SJSA1 (cell line): ENCODE measurements at places on chromosomes 7 and 10. TPM values are rescaled to one million over a fixed set of nuclear protein-coding genes. Genes with fewer than 3 reads are reported as not detected.

GRCh38 chr10:98295401-98295811 lies 27.4 kb upstream of the LOXL4 start:
- no peaks in the 10 kb centered on the region for H3K4me1 ChIP-seq
- H3K36me3 ChIP-seq = no peaks in the 10 kb centered on the region
- H3K27ac ChIP-seq = no peak overlapping the region
- H3K4me3 ChIP-seq = no peak overlapping the region
- no peaks in the 10 kb centered on the region for H3K27me3 ChIP-seq

DNA sequence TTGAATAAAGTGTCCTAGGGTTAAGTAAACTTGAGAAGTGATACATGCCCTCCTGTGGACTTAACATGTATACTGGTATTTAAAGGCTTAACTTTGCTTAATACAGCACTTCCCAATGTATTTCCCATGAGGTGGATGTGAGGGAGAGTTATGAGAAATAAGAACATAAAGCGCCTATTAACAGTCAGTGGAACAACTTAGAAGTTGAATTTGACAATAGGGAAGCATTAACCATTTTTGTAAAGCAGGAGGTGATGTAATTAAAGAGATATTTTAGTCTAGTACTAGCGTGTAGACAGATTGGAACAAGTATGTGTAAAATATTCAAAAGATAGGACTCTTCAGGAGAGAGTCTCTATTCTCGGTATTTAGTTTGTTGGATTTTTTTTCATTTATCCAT lies 322.4 kb downstream of the GPR158 start:
- H3K36me3 ChIP-seq = no peaks in the 10 kb centered on the region
- no peak overlapping the region for H3K4me3 ChIP-seq
- peaks cover 13% of the 10 kb centered on the region for H3K4me1 ChIP-seq
- no peak for DNase-seq

GRCh38 chr7:40354711-40355110 lies 219.9 kb downstream of the SUGCT start:
- no peaks in the 10 kb centered on the region for H3K27me3 ChIP-seq
- H3K4me3 ChIP-seq = no peak overlapping the region
- no peak for DNase-seq
- no peak overlapping the region for H3K27ac ChIP-seq

DNA sequence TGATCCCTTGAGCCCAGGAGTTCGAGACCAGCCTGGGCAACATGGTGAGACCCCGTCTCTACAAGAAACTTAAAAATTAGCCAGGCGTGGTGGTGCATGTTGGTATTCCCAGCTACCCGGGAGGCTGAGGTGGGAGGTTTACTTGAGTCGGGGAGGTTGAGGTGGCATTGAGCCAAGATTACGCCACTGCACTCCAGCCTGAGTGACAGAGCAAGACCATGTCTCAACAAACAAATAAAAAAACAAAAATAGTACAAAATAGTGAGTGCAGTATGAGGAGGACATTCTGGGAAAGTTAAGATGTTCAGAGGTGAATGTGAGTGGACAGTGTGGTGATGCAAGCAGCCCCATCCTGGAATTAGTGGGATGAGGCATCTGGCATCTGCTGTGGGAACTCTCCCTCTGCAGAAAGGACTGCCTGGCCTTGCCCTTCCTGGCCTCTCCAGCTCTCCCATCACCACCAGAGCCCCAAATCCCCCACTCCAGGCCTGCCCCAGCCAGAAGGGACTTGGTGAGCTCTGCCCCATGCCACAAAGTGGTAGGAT lies 96.6 kb upstream of the PARD3 start:
- H3K27me3 ChIP-seq = no peaks in the 10 kb centered on the region
- no peaks in the 10 kb centered on the region for H3K36me3 ChIP-seq
- H3K27ac ChIP-seq = no peak overlapping the region
- DNase-seq = no peak
- peaks cover 5% of the 10 kb centered on the region for H3K4me1 ChIP-seq

GRCh38 chr7:151954866-151955820 lies 1.1 kb upstream of the GALNTL5 start:
- no peak overlapping the region for H3K27ac ChIP-seq
- H3K4me1 ChIP-seq = no peaks in the 10 kb centered on the region
- H3K27me3 ChIP-seq = no peaks in the 10 kb centered on the region; the same call in 1 of the 2 replicates
- DNase-seq = no peak

- peaks cover 28% of the 10 kb centered on the region for H3K4me1 ChIP-seq
- H3K27me3 ChIP-seq = no peaks in the 10 kb centered on the region
- H3K27ac ChIP-seq = no peak overlapping the region
- no peak for DNase-seq
- peaks cover 18% of the 10 kb centered on the region for H3K36me3 ChIP-seq
- no peak overlapping the region for H3K4me3 ChIP-seq
These were observed 23.2 kb downstream of the STMP1 start for GRCh38 chr7:135685306-135686084.

- H3K27me3 ChIP-seq = no peaks in the 10 kb centered on the region
- no peak overlapping the region for H3K4me3 ChIP-seq
- no peak overlapping the region for H3K27ac ChIP-seq
- H3K4me1 ChIP-seq = peaks cover 6% of the 10 kb centered on the region
- no peak for DNase-seq
These were observed 20.4 kb downstream of the PWWP2B start for GRCh38 chr10:132417257-132417910.

DNA sequence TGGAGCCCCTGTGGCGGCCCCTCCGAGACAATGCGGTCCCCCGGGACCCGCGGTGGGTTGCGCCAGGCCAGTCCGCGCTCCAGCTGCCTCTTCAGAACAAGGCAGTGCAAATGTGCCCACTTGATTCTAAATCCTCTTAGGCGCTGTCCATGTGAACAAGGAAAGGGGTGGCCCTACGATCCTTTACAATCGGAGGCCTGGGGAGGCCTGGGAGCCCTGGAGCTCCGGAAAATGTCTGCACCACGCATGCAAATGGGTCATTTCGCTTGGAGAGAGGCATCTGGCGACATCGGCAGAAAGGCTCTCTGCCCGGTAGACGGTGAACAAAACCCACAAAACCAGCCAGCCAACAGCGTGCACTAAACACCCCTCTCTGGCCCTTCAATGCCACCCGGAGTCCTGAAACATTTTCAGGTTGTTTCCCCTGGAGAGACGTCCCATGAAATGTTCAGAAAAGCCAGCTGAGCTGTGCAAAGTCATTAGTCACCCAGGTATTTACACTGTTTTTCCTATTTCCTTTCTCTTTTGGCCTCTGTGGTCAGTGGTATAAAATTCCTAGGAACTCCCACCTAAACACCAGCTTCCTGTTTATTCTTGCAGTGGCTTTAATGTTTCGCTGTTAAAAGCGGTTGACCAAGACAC lies 102.8 kb upstream of the ZNF438 start:
- H3K4me1 ChIP-seq = peaks cover 45% of the 10 kb centered on the region
- H3K36me3 ChIP-seq = no peaks in the 10 kb centered on the region
- H3K27me3 ChIP-seq = no peaks in the 10 kb centered on the region
- H3K4me3 ChIP-seq = peak overlapping the region; percentile 40
- peak overlapping the region; percentile 96 for H3K27ac ChIP-seq

- DNase-seq = no peak
- H3K4me3 ChIP-seq = no peak overlapping the region
- H3K36me3 ChIP-seq = no peaks in the 10 kb centered on the region
- no peak overlapping the region for H3K27ac ChIP-seq
- no peaks in the 10 kb centered on the region; the same call in 1 of the 2 replicates for H3K4me1 ChIP-seq
These were observed 112.5 kb downstream of the SEMA3A start for GRCh38 chr7:84081973-84082522.

DNA sequence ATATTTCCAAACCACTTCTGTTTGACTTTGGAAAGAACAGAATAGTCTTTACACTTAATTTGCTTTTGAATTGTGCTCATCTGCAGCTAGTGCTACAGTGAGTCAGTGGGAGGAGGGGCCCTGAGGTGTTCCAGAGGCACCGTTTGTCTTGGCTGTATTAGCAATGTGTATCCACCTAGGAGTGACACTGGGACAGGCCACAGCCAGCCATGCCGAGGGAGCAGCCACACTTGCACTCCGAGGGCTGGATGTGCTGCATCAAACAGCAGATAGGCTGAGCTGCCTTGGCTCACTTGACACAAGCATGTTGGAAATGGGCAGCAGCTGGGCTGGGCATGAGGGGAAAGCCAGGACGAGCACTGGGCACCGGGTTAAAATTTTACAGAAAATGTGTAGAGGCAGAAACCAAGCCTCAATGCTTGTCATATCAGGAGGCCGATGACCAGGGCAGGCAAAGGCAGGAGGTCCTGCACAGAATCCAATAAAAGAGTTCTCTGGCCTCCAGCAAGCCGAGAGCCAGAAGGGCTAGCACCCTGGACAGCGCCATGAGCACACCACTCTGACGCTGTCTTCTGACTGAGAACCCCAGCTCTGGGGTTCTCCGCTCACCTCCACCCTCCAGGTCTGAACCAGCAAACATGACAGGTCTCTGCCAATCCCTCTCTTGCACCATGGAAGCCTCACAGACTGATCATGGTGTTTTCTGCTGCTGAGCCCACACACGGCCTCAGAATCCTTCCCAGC lies 163.3 kb downstream of the GRID1 start:
- H3K4me3 ChIP-seq = no peak overlapping the region
- H3K27me3 ChIP-seq = no peaks in the 10 kb centered on the region
- DNase-seq = no peak
- no peaks in the 10 kb centered on the region for H3K36me3 ChIP-seq
- H3K27ac ChIP-seq = no peak overlapping the region
- no peaks in the 10 kb centered on the region for H3K4me1 ChIP-seq

DNA sequence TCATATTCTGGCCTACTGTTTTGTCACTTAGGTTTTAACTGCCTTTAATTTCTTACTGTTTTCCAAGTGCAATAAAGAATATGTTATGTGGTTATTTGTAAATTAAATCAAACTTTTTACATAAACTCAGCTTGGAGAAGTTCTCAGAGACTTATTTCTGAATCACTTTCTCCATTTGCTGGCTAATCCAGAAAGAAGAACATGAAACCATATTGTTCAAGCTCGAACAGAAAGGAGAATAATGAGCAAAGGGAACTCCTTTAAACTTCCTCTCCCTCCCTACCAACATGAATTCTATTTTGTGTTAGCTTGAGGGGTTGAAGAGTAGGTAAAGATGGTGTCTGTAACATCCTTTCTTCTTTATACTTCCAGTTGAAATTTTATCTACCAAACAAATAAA lies 52.3 kb downstream of the SHTN1 start:
- no peak overlapping the region for H3K4me3 ChIP-seq
- DNase-seq = no peak
- peaks cover 10% of the 10 kb centered on the region for H3K4me1 ChIP-seq
- no peak overlapping the region for H3K27ac ChIP-seq
- H3K27me3 ChIP-seq = no peaks in the 10 kb centered on the region
- H3K36me3 ChIP-seq = peaks cover 21% of the 10 kb centered on the region

DNA sequence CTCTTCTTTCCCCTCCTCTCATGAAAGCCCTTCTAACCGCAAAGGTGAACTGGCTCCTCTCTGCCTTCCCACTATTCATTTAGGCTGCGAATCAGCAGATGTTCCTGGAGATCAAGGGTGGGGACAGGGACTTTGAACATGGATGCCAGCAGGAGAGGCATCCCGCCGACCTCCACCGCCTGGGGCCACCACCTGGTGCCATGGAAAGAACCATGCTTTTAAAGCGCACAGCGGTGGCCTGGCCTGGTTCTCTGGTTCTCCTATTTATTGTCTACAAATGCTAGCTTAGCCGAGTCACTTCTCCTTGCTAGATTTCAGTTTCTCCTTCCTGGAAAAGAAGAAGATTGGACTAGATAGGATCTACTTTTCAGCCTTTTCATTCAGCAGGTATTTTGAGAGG lies 43.2 kb upstream of the KCNMA1 start:
- H3K4me1 ChIP-seq = no peaks in the 10 kb centered on the region
- H3K27ac ChIP-seq = no peak overlapping the region
- H3K36me3 ChIP-seq = no peaks in the 10 kb centered on the region
- no peak overlapping the region for H3K4me3 ChIP-seq
- H3K27me3 ChIP-seq = no peaks in the 10 kb centered on the region; the same call in none of the 2 replicates

DNA sequence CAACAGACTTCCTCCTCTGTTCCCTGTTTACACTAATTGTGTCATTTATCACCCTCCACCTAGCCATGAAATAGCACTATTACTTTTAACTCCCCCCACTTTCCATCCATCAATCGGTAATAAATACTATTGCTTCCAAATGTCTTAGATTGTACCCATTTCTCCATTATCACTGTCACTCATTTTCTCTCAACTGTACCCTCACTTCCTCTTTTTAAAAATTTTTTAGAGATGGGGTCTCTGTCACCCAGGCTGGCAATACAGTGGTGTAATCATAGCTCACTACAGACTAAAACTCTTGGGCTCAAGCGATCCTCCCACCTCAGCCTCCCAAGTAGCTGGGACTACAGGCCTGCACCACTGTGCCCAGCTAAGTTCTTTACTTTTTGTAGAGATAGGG lies 123.5 kb upstream of the EGR2 start:
- no peak overlapping the region for H3K27ac ChIP-seq
- H3K4me3 ChIP-seq = no peak overlapping the region
- DNase-seq = no peak
- H3K4me1 ChIP-seq = no peaks in the 10 kb centered on the region

DNA sequence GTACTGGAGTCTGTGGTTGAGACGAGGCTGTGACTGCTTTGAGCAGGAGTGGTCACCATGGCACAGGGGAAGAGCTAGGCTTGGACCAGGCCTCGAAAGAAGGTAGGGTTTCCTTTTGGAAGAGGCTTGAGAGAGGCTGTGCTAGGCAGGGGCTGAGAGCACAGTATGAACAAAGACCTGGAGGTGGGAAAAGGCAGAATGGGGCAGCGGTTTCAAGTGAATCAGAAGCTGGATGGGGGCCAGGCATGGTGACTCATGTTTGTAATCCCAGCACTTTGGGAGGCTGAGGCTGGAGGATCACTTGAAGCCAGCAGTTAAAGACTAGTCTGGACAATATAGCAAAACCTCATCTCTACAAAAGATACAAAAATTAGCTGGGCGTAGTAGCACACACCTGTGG lies 65.9 kb downstream of the CLIP2 start:
- H3K27me3 ChIP-seq = no peaks in the 10 kb centered on the region
- H3K27ac ChIP-seq = peak overlapping the region; percentile 27; the same call in 1 of the 2 replicates
- DNase-seq = peak; percentile 89
- H3K4me1 ChIP-seq = peaks cover 8% of the 10 kb centered on the region

DNA sequence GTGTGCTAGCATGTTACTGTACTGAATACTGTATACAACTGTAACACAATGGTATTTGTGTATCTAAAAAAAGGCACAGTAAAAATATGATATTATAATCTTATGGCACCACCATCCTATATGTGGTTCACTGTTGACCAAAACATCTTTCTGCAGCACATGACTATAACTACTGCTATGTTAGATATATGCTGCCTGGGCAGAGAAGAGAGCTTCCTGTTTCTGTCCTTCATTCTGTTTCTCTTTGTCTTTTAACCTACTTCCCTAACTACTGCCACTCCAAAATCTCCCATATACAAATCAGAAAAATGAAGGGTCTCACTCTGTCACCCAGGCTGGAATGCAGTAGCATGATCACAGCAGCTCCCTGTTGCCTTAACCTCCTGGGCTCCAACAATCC lies 8.8 kb upstream of the FGL2 start:
- no peak overlapping the region for H3K27ac ChIP-seq
- no peak overlapping the region for H3K4me3 ChIP-seq
- H3K4me1 ChIP-seq = no peaks in the 10 kb centered on the region
- DNase-seq = no peak
- H3K36me3 ChIP-seq = no peaks in the 10 kb centered on the region
- H3K27me3 ChIP-seq = no peaks in the 10 kb centered on the region

Gene KNDC1
- 0.11 TPM in 1 of 2 replicates, not detected in the other for total RNA-seq

Gene MGAM2
- total RNA-seq = not detected in 2 replicates

Gene INHBA
- 14.3 and 20.2 TPM in 2 replicates for total RNA-seq

Gene SLIT1
- total RNA-seq = not detected in 2 replicates
